ENCODE measurements at places on chromosomes 3 and 15.
A peak's percentile ranks its signal among the peaks of the same experiment; 100 is the strongest.

DNA sequence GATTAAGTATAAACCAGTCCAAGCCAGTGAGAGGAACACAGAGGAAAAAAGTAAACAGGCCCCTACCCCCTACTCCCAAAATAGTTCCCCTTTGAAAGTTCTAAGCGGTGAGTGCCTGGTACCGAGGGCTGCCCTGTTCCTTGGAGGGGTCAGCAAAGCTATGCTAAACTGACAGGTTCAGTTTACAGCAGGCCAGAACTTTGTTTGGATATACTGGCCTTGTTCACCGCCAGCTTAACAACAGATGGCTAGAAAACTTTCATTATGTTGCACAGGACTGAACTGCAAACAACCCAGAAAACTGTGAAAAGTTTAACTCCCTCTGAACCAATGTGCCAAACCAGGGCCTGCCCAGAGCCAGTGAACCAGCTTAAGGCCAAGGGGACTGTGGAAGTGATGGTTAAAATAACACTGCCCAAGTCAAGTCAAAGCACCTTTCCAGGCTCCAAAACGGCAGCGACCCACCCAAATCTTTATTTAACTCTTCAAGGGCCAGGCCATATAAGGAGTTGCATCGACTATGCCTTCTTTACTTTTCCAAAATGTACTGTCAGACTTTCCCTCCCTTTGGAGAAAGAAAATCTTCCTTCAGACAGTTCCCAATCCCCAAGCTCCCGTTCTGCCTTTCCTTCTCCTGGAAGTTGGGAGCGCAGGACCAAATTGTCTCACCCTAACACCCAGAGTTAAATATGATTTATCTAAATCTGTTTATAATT is 448.0 kb downstream of the FOXP1 start:
- no peak for DNase-seq

GRCh38 chr3:139201446-139202225 is 142.2 kb upstream of the MRPS22 start:
- DNase-seq: no peak

- no peak for DNase-seq
Observed at GRCh38 chr3:193350744-193351143, 27.8 kb downstream of the ATP13A5 start.

GRCh38 chr3:71874618-71875017 is 89.7 kb upstream of the PROK2 start:
- DNase-seq: peak; percentile 11

DNA sequence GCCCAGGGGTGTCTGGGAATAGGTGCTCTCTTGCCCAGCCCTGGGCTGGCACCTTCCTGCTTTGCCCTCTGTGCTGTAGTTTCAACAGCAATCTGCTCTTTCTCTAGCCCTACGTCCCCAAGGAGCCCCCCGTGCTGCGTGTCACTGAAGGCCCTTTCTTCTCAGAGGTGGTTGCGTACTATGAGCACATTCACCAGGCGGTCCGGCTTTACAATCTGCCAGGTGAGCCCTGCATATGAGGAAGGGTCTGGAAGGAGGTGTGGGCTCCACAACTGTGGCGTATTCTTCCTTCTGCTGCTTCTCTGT is 9.6 kb downstream of the MAN2A2 start:
- no peak for DNase-seq

DNA sequence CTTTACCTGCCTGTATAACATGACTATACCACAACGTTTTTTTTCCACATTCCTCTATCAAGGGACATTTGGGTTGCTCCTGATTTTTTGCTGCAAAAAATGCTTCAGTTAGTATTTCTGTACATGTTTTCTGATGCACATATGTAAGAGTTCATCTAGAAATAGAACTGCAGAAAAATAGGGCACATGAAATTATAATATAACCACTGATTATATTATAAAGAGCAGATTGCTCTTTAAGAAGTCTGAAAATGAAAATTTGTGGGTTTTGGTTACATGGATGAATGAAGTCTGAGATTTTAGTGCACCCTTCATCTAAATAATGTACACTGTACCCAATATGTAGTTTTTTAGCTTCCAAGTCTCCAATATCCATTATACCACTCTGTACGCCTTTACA is 130.1 kb upstream of the PTX3 start:
- no peak for DNase-seq

- DNase-seq: no peak
Observed at GRCh38 chr3:124035463-124036121, 43.7 kb upstream of the ROPN1 start.

- no peak for DNase-seq
Observed at GRCh38 chr3:69738859-69739203, 433 bp upstream of the MITF start.

GRCh38 chr3:157755233-157755632 is 252.0 kb upstream of the VEPH1 start:
- no peak for DNase-seq

DNA sequence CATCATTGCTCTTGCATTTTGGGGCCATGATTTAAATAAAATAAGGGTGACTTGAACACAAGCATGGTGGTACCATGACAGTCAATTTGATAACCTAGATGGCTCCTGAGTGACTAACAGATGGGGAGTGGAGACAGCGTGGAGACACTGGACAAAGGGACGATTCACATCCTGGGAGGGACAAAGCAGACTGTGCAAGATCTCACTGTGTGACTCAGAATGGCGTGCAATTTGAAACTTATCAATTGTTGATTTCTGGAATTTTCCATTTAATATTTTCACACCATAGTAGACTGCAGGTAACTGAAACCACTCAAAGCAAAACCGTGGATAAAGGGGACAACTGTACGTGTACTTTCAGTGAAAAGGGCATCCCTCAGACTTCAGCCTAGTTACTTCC is 25.5 kb downstream of the MCCC1 start:
- peak; percentile 6 for DNase-seq

DNA sequence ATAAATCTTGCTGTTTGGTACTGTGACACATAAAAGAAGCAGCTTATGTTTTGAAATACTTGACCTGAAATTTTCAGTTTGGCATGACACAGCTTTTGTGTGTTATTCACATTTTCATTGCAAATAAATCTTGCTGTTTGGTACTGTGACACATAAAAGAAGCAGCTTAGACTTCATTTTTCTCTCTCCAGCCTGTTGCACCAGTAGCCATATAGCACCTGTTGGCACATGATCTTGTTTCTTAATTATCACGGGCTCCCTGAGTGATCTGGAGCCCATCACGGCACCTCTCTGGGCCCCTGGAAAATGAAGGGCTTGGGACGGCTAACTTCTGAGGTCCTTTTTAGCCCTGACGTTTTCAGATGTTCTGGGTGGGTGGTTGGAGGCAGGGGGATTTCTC is 77.4 kb upstream of the SLCO3A1 start:
- DNase-seq: no peak

- DNase-seq: peak; percentile 18
Observed at GRCh38 chr3:43286841-43287499, 630 bp downstream of the SNRK start.

GRCh38 chr3:67357610-67358458 is 296.6 kb downstream of the SUCLG2 start:
- DNase-seq: no peak

DNA sequence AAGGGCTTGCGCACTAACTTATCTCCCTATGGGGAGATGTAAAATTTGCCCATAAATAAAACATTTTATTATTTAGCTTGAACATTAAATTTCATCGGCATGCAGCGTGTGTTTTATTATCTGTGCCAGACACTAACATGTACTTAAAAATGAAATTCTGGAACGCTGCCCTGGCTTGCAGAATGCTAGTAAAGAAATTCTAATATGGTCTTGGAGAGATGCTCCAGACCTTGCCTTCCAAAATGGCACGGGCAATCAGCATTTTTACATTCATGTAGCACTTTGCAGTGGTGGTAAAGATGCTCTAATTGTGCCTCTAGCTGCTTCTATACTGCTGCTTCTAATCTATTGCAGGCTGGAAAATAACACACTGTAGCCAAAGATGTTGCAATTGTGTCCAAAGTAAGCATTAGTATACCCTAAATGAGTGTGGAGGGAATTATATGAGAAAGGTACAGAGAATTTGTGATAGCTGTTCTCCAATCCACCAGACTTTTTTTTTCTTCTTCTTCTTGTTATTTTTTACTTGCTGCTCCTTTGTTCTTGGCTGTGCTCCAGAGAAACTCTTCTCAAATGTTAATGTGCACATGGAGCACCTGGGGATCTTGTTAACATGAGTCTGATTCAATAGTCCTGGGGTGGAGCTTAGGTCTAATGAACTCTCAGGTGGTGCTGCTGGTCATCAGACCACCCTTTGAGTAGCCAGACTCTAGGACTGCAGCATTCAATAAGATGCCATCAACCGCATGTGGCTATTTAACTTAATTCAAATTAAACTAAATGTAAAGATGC is 47.3 kb downstream of the CRABP1 start:
- DNase-seq: no peak

DNA sequence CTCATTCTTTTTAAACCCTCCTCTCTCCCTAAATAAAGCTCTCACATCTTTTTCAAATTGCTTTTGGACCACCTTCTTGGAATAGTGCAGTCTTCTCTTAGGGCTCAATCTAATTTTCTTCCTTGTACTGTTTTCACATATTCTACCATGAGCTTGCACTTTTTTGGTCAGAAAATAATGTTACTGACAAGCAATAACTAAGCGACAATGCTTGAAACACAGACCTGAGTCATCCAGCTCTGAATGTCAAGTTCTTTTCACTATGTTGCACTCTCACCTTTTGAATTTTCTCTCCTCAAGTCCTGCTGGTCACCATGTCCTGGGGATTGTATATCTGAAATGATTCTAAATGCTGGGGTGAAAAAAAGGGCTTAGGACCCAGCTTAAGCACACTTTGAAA is 8.9 kb downstream of the TNFAIP8L3 start:
- no peak for DNase-seq

DNA sequence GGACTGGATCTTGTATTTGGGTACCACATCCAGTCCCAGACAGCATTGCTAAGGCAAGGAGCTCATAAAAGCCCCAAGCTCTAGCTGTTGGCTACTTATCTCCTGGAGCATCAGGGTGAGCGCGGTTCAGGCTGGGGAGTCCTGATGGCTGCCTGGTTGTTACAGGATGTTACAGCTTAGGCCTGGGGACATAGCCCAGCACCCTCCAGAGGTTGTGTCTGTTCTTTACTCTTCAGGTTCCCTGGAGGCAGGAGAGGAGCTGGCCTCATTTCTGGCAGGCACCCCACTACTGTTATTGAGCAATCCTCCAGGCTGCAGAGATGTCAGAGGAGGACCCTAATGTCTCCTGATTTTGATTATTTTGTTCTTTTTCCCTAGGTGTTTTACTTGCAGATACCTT is 26.6 kb downstream of the APBA2 start:
- no peak for DNase-seq

DNA sequence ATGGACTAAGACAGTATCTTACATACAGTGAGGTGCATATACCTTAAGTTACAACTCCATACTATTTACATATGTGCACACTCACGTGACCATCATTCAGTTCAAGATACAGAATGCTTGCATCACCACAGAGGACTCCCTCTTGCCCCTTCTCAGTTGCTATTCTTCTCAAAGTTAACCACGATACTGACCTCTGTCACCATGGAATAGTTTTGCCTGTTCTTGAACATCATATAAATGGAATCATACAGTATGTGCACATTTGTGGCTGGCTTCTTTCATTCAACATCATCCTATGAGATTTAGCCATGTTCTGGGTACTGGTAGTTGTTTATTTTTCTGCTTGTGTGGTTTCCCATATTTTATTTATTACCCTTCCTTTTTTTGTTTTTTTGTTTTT is 10.4 kb upstream of the ZSCAN2 start:
- no peak for DNase-seq

DNA sequence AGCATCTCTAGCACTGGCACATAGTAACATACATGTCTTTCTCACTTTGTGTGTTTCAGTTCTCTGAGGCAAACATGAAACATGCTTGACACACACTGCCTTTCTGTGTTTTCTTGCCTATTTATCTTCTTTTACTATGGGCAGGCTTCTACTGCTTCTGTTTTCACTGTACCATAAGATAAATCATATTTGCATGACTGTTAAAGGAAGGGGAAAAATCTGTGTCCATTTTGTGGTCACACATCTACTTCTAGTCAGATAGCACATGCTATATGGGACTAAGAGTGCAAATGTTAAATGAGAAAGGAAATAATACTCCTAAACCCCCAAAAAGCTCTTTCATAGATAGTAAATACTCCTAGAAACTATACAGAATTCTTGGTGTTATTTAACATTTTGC is 386.4 kb downstream of the ZBTB20 start:
- no peak for DNase-seq

DNA sequence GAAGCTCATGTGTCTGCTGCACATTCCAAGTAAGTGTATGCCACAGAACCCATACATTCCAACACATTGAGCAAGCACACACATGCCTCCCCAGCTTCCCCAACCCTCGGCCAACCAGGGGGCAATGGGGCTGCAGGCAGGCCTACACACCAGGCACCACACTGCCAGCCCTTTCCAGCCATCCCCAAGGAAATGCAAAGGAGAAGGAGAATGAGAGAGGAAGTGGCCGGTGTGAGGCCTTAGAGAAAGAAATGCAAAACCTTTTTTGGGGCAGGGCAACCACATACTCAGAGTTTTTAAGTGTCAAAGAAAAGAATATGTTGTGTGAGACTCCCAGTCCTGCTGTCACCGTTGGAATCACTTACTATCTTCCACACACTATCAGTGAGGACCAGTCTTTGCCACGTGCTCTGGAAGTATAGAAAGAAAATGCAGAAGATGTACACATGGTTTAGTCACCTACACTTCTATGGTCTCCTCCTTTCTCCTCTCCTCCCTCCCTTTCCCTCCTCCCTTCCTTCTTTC is 11.1 kb downstream of the IGF2BP2 start:
- no peak for DNase-seq

- no peak for DNase-seq
Observed at GRCh38 chr15:31352339-31352751, 25.7 kb downstream of the KLF13 start.

- DNase-seq: no peak
Observed at GRCh38 chr15:34708422-34708821, 46.4 kb downstream of the GJD2 start.

GRCh38 chr3:14431452-14431916 is 29.1 kb downstream of the SLC6A6 start:
- DNase-seq: peak; percentile 37

- no peak for DNase-seq
Observed at GRCh38 chr3:97636465-97636864, 128.1 kb upstream of the ARL6 start.
